ENCODE measurements at places on chromosomes 7 and 10.

DNA sequence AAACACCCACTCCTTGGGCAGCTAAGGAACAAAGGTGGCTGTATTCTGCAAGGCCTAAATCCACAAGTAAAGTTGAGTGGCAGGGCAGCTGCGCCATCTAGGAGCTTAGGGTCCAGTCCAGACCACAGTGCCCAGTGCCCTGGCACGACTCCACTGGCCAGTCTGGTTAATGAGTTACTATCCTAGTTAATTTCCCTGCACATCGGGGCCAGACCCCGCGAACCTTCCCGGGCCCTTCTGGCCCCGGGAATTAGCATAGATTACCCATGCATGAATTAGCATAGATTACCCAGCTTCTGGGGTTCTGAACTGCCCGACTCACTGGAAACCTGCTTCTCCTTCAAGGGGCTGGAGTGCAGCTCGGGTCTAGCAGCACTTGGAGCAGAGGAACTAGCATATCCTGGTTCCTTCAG lies 3.2 kb upstream of the EMX2 start:
- no peak for DNase-seq

GRCh38 chr7:108684629-108685028 lies 115.0 kb downstream of the DNAJB9 start:
- DNase-seq, result no peak

DNA sequence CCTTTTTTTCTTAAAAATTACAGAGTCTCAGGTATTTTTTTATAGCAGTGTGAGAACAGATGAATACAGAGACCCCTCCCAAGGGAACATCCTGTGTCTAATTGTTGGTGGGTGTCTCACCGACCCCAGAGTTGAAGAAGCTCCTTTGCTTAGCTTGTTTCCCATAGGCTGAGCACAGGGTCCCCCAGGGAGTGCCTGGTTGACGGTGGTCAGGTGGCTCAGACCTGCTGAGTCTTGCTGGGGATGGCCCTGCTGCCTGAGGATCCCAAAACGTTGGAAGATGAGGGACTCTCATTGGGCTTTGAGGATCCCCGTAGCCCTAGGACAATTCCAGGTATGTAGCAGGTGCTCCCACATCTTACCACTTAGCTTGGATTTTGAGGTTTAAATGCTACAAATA lies 19.5 kb downstream of the SCART1 start:
- DNase-seq, result no peak

- no peak for DNase-seq
These were observed 44.8 kb downstream of the BMPER start for GRCh38 chr7:33950047-33950714.

GRCh38 chr10:26448292-26448691 lies 10.2 kb downstream of the APBB1IP start:
- DNase-seq, result no peak

DNA sequence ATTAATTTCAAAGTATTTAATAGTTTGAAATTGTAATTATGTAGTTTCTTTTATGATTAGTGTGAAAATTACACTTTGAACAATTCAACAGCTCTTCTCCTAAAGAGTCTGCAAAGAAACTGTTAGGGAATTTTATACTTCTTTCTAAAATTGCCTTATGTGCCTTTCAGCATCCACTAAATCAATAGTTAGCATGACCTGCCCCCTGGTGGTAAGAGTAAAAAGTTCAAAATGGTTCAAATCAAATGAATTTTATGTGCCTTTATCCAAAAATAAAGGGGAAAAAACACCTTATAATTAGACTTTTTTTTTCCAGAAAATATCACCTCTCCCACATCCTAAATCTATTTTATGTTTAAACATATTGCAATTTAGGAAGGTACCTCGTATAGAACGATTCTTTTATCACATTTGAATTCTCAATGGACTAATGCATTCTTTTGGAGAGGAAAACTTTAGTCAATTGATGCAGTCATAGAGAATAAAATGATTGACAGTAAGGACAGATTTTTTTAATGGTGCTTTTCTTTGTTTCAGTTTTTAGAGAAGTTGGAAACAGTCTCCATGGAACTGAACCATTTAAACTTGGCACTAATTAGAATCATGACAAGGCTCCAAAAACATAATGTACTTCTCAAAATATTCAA lies 163.7 kb downstream of the SEMA3D start:
- no peak for DNase-seq

GRCh38 chr10:112917681-112918080 lies 32.4 kb upstream of the TCF7L2 start:
- DNase-seq, result no peak

DNA sequence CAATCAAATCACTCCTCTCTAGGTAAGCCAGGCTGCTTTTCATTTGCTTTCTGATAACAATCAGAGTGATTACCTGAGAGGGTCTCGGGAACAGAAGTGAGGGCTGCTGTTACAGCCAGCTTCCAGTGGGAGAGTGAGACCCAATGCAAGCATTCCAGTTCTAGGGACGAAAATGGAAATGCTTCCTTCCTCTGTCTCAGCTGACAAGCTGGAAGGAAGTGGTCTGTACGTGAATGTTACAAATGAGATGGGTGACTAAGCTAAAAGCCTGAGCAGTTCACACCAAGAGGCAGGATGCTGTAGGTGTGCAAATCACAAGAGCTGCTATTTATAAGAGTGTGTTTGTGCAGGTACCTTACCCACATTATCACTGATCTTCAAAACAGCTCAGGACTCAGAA lies 772.4 kb downstream of the GRID1 start:
- no peak for DNase-seq
